ENCODE measurements at places on chromosomes 13 and 19.

GRCh38 chr19:55446060-55446459, 3.0 kb upstream of the SHISA7 start:
- DNase-seq = no peak

GRCh38 chr13:20940083-20940482, 37.5 kb upstream of the XPO4 start:
- no peak for DNase-seq

- DNase-seq = no peak
These were observed 711.8 kb downstream of the UQCRFS1 start for GRCh38 chr19:28500982-28501630.

GRCh38 chr19:33349319-33350289, 23.9 kb upstream of the CEBPG start:
- DNase-seq = no peak

DNA sequence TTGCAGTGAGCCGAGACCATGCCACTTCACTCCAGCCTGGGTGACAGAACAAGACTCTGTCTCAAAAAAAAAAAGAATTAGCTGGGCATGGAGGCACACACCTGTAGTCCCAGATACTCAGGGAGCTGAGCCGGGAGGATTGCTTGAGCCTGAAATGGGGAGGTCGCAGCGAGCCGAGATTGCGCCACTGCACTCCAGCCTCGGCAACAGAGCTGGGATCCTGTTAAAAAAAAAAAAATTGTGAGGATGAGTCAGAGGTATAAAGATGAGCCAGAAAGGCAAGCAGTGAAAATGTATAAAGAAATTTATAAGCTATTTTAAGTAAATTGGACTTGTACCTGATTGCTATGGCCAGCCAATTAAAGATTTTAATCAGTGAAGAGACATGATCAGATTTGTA, 21.1 kb downstream of the KBTBD6 start:
- DNase-seq = no peak

- DNase-seq = no peak
These were observed 1397.4 kb upstream of the SPRY2 start for GRCh38 chr13:81738364-81738763.

GRCh38 chr13:22074403-22074802, 403.5 kb downstream of the FGF9 start:
- DNase-seq = no peak

- no peak for DNase-seq
These were observed 3.5 kb downstream of the ZSCAN5B start for GRCh38 chr19:56193981-56194640.

DNA sequence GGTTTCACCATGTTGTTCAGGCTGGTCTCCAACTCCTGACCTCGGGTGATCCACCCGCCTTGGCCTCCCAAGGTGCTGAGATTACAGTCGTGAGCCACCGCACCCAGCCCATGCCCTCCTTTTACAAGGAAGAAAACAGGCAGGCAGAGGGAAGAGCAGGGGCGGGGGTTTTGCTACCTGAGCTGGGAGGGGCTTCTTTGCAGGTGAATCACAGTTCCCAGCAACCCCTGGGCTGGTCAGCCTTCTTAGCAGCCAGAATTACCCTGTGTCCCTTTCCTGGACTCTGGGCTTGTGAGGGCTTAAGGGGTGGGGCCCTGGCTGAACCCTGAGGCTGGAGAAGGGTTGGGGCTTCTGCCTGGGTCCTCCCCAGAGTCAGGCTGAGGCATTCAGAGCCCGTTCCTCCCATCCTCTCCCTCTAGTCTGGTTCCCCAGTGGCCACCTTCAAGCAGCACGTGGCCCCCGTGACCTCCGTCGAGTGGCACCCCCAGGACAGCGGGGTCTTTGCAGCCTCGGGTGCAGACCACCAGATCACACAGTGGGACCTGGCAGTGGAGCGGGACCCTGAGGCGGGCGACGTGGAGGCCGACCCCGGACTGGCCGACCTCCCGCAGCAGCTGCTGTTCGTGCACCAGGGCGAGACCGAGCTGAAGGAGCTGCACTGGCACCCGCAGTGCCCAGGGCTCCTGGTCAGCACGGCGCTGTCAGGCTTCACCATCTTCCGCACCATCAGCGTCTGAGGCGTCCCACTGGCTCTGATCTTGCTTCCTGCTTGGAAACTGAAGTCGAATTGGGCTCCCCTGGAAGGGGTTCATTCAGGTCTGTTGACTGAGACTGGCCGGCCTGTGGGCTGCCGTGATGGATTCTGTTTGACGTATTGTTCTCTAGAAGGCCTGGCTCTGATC, 2.8 kb upstream of the KCNJ14 start:
- DNase-seq = no peak

- peak; percentile 82 for DNase-seq
These were observed at the start of gene SPART for GRCh38 chr13:36346222-36347083. SPART (minus strand) TSS chr13:36346394; CDS start chr13:36335830, 10,564 bp downstream.

DNA sequence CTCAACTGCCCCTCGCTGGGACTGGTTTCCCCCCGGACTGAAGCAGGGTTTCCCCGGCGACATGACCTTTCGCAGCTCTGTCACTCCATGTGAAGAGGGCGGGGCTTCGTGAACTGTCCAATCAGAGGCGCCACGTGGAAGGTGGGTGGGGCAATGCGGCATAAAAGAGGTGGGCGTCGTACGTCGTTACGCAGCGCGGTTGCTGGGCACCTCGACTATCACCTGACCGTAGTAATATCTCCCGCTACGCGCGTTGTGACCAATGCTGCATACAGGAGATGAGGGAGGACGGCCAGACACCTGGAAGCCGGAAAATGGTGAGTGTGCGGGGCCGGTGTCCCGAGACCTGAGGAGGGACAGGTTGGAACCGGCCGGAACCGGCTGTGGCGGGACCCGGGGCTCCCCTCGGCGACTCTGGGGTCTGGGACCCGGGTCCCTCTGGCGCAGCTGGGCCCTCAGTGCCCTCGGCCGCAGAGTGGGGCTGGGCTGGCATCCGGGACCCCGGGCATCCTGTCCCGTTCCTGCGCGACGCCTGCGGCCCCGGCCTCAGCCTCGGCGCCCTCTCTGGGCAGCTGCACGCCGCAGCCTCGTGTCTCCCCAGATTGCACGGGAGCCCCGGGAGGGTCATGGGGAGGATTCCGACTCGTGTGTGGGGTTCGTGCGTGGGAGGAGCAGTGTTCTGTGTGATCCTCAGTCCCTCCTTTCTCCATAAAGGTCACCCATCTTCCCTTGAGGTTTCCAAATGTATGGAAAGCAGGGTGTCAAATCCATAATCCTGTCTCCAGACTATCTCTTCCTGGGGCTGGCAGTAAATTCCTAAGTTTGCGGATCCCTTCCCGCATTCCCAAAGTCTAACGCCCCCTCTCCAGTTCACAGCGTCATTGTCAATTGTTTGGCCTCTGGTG, 32.2 kb downstream of the ZNF136 start:
- DNase-seq = peak; percentile 11

DNA sequence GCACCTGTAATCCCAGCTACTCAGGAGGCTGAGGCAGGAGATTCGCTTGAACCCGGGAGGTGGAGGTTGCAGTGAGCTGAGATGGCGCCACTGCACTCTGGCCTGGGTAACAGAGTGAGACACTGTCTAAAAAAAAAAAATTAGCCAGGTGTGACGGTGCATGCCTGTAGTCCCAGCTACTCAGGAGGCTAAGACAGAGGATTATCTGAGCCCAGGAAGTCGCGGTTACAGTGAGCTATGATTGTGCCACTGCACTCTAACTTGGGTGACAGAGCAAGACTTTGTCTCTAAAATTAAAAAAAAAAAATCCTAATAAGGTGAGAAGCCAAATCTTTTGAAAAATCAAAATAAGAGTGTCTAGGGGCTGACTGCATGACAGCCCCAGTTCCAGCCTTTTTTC, 9.7 kb upstream of the CEBPA start:
- no peak for DNase-seq

- no peak for DNase-seq
These were observed 45.8 kb downstream of the MLLT1 start for GRCh38 chr19:6233827-6234511.

- DNase-seq = no peak
These were observed 28.0 kb downstream of the ZNF175 start for GRCh38 chr19:51599084-51599483.

GRCh38 chr19:46392837-46393236, 20.5 kb downstream of the CCDC8 start:
- DNase-seq = no peak

DNA sequence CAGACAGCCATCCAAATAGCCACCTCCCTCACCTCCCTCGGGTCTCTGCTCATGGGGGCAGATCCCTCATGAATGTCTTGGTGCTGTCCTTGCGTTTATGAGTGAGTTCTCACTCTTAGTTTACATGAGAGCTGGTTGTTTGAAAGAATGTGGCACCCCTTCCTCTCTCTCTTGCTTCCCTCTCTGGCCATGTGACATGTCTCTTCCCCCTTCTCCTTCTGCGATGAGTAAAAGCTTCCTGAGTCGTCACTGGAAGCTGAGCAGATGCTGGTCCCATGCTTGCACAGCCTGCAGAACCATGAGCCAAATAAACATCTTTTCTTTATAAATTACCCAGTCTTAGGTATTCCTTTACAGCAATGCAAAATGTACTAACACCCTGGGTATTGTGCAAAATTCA, 208.7 kb downstream of the LACC1 start:
- no peak for DNase-seq

GRCh38 chr13:94416454-94417080, 62.9 kb downstream of the DCT start:
- DNase-seq = no peak

DNA sequence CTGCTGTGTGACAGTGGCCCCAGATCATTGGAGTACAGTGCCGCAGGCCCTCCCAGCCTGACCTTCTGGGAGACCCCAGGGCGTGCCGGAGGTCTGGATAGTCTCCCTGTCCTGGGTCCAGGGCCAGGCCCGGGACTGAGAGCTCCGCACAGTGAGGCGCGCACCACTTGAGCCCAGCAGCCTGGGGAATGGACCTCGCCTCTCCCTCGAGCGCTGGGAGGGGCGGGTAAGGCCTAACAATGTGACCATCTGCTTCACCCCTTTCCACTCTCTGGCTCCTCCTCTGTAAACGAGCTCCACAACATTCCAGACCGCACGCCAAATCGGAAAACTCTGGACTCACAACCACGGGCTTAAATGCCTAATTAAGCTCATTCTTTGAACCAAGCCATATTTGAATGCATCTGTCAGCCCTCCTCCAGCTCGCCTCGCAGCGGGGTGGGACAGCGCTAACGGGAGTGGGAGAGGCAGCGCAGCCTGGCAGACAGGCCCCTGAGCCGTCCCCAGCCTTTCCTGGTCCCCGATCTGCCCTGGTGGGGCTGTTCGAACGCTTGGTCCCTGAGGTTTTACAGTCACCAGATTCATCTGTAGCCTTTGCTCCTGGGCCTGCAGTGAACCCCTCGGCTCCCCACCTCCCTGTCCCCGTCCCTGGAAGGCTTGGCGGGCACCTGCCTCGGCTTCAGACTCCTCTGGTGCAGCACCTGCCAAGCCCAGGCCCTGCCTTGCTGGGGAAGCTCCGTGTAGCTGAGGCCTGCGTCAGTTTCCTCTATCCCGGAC, 120.7 kb upstream of the VSTM2B start:
- DNase-seq = no peak

GRCh38 chr13:25276748-25277147, 10.5 kb downstream of the MTMR6 start:
- no peak for DNase-seq

- no peak for DNase-seq
These were observed 9.1 kb downstream of the COMP start for GRCh38 chr19:18781885-18782527.

- DNase-seq = no peak
These were observed 12.8 kb downstream of the PDE4A start for GRCh38 chr19:10433131-10433536.

GRCh38 chr19:1366899-1367870, 16.5 kb upstream of the NDUFS7 start:
- no peak for DNase-seq

DNA sequence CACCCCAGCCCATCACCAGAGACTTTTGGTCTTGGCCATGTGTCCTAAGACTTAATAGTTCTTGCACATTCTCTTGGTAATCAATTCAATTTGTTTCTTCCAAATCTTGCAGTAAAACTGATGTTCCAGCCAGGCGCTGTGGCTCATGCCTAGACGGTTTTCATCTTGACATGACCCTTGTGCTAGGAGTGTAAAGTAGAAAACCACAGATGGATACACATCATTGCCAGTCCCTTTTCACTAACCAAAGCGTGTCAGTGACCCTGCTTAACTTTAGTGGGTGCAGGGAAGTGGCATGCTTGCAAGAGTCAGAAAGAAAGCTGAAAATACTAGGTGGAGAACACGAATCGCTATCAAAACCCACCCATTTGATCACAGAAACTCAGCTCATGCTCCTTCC, 18.0 kb upstream of the CD70 start:
- no peak for DNase-seq

DNA sequence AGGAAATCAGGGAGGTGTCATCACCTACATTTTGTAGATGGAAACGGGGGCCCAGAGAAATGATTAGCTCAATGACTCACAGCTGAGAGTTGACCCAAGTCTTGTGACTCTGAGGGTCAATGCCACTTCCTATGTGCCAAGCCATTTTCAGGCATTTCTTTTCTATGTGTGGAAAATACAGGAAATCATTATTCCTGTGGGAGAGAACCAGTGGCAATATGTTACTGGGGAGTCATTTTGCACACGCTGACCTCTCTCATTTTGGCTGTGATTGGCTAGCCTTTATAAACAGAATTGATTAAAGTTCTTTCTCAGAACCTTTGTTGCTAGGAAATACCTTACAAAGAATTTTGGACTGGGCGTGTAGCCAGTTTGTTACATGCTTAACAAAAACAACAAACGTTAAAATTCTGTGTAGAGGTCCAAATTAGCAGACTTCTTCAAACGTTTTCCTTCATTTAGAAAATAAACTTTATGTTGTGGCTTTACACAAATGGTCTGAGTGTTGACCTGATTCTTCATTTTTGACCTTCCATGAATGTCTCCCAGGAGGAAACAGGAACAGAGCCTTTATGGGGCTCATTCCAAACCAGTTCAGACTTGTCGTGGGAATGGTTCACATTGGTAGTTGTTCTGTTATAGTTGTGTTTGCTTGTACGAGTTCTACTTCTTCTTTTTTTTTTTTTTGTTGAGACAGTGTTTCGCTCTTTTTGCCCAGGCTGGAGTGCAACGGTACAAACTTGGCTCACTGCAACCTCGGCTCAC, 11.4 kb downstream of the PCCA start:
- DNase-seq = no peak

DNA sequence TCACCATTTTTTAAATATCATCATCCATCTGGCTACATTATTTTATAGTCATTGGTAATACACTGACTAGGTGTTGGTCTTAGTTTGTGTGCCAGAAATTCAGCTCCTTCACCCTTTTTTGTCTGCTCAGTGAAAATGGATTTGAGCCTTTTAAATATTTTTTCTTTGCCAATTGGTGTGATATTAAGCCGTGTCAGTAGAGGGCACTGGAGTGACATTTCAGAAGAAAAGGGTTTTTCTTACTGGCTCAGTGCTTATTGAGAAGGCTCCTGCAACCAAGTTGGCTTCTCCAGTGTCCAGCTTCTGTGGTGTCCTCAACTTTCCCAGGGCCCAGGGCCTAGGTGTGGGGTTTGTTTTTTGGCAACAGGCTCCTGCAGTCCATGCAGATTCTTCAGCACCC, 546.6 kb downstream of the DACH1 start:
- no peak for DNase-seq

- no peak for DNase-seq
These were observed 83.6 kb downstream of the FGF14 start for GRCh38 chr13:102318233-102318632.
